HS-27A (cell line): ENCODE measurements at places on chromosomes 13 and 19.

- DNase-seq, result no peak
Measured at GRCh38 chr19:30665449-30665848, 293.3 kb downstream of the ZNF536 start.

- DNase-seq, result no peak
Measured at GRCh38 chr13:40407567-40407966, 258.9 kb downstream of the FOXO1 start.

DNA sequence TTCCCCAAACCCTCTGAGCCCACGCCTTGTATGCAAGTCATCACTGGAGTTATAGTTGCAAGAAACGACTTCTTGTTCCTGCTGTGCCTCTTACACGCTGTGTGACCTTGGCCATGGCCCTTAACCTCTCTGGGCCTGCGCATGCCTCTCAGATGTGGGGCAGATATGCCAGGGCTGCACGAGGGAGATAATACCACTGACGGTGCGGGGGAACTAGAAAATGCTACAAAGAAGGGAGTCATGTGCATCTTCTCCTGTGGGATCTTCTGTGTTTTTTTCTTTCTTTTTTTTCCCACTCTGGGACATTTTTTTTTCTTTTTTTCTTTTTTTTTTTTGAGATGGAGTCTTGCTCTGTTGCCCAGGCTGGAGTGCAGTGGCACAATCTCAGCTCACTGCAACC lies 4.3 kb upstream of the SAMD1 start:
- DNase-seq, result no peak

DNA sequence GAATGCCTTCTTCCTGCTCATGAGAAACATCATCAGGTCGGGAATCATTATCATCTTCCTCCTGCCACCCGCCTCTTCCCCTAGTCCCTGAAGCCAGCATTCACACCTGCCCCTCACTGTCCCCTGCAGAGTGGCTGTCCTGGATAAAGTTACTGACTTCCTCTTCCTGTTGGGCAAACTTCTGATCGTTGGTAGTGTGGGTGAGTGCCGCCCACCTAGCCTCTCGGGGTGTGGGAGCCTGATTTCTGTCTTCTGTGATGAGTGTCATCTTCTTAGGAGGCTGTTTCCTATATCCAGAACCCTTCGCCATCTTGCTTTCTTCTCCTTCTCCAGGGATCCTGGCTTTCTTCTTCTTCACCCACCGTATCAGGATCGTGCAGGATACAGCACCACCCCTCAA lies 12.5 kb downstream of the SLC44A2 start:
- DNase-seq, result no peak

GRCh38 chr13:44309794-44310757 lies 63.5 kb upstream of the SERP2 start:
- DNase-seq, result no peak

DNA sequence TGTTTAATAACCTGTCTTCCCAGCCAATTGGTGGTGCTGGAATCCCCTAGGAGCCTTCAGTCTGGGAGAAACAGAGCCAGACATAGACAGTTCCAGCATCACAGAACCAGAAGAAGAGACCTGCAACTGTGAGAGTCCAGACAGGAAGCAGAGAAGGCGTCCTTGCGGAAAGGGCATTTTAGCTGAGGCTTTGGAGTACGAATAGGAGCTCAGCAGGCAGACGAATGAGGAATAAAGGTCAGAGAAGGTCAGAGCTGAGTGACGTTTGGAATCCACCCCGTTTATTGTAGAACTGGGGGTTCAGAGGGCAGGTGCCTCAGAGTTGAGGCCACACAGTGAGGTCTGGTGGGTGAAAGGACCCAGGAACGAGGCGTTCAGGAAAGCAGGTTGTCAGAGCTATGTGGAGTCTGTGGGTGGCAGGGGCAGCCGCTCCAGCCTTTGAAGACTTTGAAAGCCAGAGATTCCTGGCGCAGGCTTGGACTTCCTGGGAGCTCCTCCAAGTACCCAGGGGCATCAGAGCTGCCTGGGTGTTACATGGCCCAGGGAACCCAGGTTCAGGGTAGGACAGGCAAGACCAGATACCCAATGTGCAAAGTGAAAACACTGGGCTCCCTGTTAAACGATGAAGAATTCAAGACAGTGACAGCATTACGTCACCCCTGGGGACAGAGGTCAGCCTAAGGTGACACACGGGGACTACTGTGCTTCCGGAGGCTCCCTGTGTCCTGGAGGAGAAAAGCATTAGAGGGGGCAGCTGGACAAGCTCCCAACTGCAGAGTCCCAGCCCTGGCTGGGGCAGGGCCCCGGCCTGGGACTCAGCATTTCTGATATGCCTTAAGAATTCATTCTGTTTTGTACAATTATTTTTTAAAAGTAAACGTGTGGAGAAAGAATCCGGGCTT lies 5.5 kb downstream of the ARRDC2 start:
- no peak for DNase-seq

DNA sequence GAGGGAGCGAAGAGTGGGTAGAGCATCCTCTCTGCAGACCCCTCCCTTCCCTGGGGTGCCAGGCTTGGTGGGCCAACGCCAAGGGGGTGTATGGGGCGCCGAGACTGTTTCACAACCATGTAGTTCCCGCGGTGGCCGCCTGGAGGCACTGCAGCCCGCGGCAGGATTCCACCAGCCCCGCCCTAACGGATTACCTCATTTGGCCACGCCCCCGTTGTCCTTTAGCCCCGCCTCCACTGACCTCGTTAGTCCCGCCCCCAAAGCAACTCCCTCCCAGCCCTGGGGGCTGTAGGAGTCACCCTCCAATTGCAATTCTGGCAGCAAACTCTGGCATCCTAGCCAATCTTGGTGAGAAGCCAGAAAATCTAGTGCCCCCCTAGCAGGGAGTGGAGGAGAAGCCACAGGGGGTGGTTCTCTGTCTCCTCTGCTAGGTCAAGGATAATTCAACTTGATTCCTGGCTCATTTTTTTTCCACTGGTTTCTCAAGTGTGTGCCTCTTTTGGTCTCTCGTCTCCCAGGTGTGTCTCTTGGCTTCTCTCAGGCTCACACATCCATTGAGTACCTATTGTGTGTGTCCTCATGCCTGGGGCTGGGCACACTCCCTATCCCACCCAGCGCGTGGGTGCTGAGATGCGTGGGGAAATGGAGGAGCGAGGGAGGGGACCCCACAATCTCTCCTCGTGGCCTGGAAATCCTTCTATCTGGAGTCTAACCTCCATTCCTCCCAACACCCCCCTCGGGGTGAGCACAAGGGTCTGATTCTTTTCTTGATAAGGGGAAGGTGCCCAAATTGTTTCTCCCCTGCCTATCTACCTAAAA lies 2.0 kb downstream of the OLFM2 start:
- DNase-seq, result no peak

GRCh38 chr19:33621065-33621785 lies 528 bp upstream of the CHST8 start:
- no peak for DNase-seq

DNA sequence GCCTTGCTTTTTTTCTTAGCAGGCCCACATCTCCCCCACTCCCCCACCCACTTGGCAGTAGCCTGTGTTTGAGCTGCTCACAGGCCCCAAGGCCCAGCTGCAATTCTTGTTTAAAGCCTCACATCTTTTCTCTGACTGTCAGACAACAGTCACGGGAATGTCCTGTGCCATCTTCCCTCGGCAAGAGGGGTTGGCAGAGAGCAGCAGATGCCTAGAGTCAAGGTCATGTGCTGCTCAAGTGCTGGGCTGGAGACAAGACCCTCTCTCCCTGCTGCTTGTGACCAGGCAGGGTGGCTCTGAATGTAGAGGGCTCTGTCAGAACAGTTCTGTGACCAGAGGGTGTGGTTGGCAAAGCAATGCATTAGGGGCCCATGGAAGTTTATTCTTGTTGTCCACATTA lies 47.4 kb downstream of the BBC3 start:
- no peak for DNase-seq

- DNase-seq, result no peak
Measured at GRCh38 chr13:105684216-105684615, 851.2 kb downstream of the EFNB2 start.

- no peak for DNase-seq
Measured at GRCh38 chr13:67091603-67092002, 138.5 kb downstream of the PCDH9 start.
